ENCODE measurements at places on chromosomes 13 and 19.
A peak's percentile ranks its signal among the peaks of the same experiment; 100 is the strongest.

DNA sequence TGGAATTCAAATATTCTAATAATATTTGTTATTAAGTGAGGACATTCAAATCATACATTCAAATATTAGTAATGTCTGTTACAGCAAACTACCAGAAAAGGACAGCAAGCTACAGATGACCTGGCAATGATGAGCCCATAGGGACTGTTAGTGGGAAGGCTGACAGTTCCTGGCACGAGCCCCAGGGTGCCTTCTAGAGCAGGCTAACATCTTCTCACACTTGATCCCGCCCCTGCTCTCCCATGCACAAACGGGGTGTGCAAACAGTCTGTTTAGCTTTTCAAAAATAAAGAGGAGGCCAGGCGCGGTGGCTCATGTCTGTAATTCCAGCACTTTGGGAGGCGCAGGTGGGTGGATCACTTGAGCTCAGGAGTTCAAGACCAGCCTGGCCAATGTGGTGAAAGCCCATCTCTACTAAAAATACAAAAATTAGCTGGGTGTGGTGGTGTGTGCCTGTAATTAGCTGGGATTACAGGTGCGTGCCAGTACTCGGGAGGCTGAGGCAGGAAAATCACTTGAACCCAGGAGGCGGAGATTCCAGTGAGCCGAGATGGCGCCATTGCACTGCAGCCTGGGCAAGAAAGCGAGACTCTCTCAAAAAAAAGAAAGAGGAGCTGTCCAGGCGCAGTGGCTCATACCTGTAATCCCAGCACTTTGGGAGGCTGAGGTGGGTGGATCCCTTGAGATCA lies 9.6 kb upstream of the GARRE1 start:
- no peak for DNase-seq

- no peak for DNase-seq
These were observed 3.1 kb upstream of the GJB2 start for GRCh38 chr13:20195801-20196200.

- no peak for DNase-seq
These were observed 14.1 kb downstream of the PLPP2 start for GRCh38 chr19:277131-277530.

GRCh38 chr19:3977242-3978143 lies 6.6 kb upstream of the DAPK3 start:
- DNase-seq: no peak

DNA sequence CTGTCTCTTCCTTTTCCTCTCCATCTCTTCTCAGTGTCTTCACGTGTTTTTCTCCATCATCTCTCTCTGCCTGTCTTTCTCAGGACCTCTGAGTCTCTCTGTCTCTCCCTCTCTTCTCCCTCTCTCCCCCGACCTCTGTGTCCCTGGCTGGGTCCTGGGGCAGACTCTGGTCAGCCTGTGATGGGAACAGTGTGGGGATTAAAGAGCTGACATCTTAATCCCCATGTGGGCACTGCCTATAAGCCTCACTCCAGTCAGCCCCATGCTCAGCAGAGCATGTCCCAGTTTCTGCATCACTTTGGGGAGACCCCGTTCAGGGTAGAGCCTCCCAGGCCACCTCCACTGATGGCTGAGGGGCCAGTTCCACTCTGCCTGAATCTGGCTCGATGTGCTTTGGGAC lies 16.2 kb downstream of the EGLN2 start:
- no peak for DNase-seq

DNA sequence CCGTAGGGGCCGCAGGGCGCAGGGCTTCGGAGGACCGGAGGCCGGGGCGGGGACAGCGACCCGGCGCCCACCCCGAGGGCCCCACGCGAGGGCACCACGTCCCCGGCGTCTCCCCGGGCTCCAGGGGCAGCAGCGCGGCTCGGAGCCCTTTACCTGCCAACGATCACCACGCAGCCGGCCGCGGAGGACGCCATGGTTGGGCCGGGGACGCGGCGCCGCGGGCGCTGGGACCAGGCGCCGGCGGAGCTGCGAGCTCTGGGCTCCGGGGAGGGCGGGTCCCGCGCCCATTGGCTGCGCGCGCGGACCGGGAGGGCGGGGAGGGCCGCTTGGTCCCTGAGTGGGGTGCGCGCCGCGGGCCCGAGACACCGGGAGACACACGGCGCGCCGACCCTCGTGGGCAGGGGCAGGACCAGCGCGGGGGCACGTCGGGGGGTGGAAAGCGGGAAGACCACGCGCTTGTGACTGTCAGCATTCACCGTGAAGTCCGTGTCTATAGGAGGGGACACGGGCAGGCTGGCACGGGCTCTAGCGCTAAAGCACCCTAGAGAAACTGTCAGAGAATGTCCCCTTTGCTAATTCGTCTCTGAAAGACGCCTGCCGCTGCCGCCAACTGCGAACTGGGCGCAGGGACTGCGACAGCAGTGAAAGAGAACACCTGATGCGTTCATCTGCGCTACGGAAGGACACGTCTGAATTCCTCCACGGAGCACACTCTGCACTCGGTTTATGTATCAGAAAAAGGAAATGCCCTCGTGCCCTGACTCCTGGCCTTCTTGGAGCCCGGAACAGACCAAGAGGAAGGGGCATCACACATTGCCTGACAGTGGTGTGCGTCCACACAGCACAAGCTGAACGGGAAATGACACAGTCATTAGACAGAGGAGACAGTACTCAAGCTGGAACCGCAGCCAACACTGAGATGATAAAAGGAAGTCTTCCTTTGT lies at the start of gene CRYL1:
CRYL1 (minus strand) TSS at position 257 of the 944 bp plus-strand sequence; CDS start at position 194, 63 bp downstream.
- peak; percentile 49 for DNase-seq

DNA sequence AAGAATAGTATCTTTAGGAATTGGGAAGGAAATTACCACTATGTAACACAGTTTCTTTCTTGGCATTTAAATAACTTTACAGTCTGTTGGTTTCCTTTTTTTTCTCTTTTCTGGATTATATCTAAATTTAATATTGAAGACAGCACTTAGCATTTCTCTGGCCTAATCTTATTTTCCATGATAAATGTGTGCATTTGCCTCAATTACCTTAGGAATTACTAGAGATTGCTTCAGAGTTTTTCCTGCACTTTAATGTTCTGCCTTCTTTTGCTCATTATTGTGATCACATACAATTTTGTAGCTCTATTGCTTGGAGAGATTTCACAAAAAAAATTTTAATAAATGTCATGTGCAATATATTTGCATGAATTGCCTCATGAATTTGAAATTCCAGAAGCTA lies 25.1 kb downstream of the DCT start:
- DNase-seq: no peak

- DNase-seq: no peak
These were observed 113.7 kb upstream of the SGCG start for GRCh38 chr13:23067129-23067528.

- DNase-seq: no peak
These were observed 380.8 kb downstream of the KCNRG start for GRCh38 chr13:50396001-50396400.

- DNase-seq: peak; percentile 56
These were observed 1.4 kb downstream of the CIC start for GRCh38 chr19:42270346-42271044.

- DNase-seq: no peak
These were observed 399.0 kb upstream of the KLF12 start for GRCh38 chr13:74533226-74533625.

- DNase-seq: peak; percentile 52
These were observed 8.1 kb upstream of the SIN3B start for GRCh38 chr19:16821081-16821480.

GRCh38 chr19:30742406-30742938 lies 370.3 kb downstream of the ZNF536 start:
- DNase-seq: no peak

DNA sequence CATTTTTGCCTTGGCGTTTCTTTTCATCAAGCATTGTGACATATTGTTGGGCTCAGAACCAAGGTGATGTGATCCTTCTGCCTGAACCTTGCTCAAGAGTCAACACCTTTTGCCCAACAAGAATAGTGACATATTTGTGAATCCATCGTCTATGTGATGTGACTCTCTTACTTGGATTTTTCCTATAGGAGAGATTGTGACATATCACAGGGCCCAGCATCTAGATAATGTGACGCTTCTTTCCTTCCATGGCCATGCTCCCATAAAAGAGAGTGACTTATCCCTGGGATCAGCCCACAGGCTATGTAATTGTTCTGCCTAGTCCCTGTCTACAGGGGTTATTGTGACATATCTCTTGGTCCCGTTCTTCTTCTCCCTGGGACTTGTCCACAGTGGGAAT lies 8.5 kb upstream of the ZNF429 start:
- no peak for DNase-seq

GRCh38 chr13:71089056-71089455 lies 777.9 kb downstream of the DACH1 start:
- no peak for DNase-seq

GRCh38 chr19:18672044-18672451 lies 11.4 kb upstream of the CRTC1 start:
- DNase-seq: no peak

DNA sequence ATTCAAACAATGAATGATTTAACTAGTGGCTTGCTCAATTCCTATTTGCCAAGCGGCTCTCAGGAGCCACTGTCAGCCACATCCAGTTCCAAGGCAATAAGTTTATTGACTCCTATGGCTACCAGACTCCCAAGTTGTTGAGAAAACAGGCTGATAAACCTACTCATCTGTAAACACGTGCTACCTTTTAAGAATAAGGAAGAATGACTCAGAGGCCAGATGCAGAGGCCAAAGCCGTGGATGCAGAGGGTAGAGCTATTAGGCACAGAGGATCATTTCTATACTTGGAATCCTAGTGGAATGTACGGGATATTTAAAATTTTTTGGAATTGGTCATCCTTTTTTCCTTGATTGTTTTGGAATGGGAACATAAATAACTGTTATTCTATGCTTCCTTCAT lies 1921.1 kb downstream of the OLFM4 start:
- DNase-seq: no peak

DNA sequence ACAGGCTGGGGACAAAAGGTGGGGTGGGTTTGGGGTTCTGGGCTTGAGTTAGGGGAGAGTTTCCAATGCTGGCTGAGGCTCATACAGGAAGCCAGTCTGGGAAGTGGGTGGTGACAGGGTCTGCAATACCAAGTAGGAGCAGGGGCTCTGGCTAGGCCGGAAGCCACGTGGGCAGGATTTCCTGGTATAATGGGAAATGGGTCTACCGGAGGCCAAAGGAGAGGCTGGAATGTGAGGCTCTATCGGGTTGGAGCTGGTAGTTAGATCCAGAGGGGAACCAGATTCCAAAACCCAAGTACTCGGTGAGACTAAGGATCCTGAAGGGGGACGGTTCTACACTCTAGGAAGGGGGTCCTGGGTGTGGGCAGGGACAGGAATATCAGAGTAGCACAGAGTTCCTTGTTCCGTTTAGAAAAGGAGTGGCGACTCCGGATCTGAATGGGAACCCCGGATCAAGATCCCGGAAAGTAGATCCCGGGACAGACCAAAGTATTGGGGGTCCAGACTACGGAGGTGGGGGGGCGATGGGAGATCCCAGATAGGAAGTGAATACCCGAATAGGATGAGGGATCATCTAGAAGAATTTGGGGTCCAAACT lies 802 bp downstream of the CDC37 start:
- DNase-seq: peak; percentile 44

DNA sequence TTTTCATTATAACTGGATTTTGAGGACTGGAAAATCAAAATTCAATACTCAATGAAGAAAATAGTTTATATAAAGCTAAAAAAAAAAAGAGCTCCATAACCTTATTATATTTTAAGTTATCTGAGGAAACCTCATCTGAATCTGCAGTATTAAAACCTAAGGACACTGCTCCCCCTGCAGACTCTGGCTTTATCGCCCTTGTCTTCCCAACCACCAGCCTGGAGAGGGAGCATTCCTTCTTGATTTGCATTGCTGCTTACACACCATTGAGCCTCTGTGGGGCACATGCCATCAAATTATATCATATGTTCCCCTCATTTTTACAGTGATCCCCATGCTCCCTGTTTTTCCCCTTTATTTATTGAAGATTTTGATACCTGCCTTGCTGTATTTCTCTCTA lies 871.4 kb upstream of the GPC6 start:
- no peak for DNase-seq

GRCh38 chr13:37136187-37136586 lies 30.7 kb upstream of the CSNK1A1L start:
- DNase-seq: no peak

DNA sequence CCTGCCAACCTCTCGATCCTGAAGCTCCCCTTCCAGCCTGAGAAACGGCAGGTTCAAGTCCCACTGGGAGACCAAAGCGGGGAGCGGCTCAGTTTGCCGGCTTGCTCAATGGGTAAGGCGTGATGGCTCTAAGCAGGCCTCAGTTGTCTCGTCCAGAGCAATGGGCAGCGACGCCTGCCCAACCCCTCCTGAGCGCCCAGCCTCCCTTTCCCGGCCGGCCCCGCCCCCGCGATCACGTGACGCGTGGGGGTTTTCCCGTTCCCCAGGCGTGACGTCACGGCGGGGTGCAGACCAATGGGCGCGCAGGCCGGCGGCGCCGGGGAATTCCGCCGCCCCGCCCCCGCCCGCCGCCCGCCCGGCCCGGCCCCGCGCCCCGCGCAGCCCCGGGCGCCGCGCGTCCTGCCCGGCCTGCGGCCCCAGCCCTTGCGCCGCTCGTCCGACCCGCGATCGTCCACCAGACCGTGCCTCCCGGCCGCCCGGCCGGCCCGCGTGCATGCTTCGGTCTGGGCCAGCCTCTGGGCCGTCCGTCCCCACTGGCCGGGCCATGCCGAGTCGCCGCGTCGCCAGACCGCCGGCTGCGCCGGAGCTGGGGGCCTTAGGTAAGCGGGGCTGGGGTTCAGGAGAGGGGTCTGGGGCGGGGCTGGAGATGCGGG lies at the start of gene RELB:
RELB (plus strand) TSS at position 378 of the 653 bp plus-strand sequence; CDS start at position 494, 116 bp downstream.
- DNase-seq: peak; percentile 71

GRCh38 chr19:46529622-46530451 lies 34.2 kb upstream of the PNMA8B start:
- peak; percentile 42 for DNase-seq

DNA sequence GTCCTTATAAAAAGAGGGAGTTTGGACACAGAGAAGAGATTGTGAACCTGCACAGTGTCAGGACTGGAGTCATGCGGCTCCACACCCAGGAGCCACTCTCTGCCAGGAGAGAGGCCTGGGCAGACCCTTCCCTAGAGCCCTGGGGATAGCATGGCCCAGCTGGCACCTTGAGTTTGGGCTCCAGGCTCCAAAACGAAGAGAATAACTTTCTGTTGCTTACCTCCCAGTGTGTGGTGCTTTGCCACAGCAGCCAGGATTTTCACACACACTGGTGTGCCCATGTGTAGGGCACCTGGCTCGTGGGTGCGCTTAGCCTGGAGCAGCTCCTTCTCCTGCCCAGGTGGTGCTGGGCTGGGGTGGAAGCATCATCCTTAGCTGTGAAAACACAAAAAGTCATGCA lies 344.3 kb downstream of the TEX29 start:
- DNase-seq: no peak

GRCh38 chr13:113820813-113821651 lies 42.8 kb downstream of the GAS6 start:
- DNase-seq: peak; percentile 75

Measured in PC-9 (cell line).